ENCODE measurements at places on chromosomes 16 and 17.

DNA sequence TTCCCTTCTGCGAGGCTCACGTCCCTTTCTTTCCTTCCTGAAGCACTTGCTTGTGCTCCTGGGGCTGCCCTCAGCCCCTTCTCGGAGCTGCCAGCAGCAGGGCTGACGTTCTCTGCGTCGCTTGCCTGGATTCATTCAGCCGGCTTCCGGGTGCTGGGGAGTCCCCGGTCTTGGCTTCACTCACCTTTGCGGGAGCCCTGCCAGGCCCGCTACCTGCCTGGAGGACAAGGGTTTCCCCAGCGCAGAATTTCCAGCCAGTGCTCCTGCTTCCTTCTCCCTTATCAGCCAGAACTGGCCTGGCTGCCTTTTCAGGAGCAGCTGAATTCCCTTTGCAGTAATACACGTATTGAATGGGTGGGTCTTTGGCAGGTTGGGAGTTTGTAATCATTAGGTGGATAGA, 22.1 kb upstream of the IL17C start:
- no peak for DNase-seq

- DNase-seq = no peak
These were observed 70.9 kb upstream of the METRNL start for GRCh38 chr17:83008526-83008925.

DNA sequence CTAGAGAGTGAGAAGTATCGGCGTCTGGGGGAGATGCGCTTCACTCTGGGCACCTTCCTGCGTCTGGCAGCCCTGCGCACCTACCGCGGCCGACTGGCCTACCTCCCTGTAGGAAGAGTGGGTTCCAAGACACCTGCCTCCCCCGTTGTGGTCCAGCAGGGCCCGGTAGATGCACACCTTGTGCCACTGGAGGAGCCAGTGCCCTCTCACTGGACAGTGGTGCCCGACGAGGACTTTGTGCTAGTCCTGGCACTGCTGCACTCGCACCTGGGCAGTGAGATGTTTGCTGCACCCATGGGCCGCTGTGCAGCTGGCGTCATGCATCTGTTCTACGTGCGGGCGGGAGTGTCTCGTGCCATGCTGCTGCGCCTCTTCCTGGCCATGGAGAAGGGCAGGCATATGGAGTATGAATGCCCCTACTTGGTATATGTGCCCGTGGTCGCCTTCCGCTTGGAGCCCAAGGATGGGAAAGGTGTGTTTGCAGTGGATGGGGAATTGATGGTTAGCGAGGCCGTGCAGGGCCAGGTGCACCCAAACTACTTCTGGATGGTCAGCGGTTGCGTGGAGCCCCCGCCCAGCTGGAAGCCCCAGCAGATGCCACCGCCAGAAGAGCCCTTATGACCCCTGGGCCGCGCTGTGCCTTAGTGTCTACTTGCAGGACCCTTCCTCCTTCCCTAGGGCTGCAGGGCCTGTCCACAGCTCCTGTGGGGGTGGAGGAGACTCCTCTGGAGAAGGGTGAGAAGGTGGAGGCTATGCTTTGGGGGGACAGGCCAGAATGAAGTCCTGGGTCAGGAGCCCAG, 2.8 kb downstream of the SPHK1 start:
- no peak for DNase-seq

- DNase-seq = no peak
These were observed 33.2 kb downstream of the TMEM235 start for GRCh38 chr17:78264590-78264989.

DNA sequence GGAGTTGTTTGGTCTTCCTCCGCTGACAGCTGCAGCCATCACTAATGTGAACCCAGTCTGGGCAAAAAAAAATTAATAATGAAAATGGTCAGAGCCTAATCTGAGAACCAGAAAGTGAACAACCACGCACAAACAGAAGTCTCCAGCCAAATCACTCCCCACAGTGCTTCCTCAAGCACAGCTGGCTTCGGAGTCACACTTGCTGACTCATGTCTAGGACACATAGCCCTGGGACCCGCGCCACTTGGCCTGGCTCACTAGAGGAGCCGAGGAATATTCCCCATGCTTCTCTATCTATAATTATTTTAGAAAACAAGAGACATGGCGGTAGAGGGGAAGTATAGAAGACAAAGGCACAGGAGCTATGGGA, 109.1 kb downstream of the ZFHX3 start:
- no peak for DNase-seq

DNA sequence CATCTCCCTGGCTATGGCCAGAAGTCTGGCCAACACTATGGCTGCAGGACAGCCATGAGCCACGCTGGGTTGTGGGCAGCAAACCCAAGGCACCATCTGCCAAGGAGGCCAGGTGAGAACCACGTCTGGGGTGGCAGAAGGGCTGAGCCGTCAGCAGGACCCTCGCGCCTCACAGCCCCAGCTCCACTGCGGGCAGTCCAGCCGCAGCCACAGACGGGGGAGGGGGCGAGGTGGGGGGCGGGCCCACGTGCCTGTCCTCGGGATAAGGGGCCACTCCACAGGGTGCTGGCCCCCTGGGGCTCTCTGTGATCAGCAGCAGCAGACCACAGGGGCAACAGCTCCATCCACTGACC, 6.5 kb upstream of the BAIAP2 start:
- no peak for DNase-seq

DNA sequence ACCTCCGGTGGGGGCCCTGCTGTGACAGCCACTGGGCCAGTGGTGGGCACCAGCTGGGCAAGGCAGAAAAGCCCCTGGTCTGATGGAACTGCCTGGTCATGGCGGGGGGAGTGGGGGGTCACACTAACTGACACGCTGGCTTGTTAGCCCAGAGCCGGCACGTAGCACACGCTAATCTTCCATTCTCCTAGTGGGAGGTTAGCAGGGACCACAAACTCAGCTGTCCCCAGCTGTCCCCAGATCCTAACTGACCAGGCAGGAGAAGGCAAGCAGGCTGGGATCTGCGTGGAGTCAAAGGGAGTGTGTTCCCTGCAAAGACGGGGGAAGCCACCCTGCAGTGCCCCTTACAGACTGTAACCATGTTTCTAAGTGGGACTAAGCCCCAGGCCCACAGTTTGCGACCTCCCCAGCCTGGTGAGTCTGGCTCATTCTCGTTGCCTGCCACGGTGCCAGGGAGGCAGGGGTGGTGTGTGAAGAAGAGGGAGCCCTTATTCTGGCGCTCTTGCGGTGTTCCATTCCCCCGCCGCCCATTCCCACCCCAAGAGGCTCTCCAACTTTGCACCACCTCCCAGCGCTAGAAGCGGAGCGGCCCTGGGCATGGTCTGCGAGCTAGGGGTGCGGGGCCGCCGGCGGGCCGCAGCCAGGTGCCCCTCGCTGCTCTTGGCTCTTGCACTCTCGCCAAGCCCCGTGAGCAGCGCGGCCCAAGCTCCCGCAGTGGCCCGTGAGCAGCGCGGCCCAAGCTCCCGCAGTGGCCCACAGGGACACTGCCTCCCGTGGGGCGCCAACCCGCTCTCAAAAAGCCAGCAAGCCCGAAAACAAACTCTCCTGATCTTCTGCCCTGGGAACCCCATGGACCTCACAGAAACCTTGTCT, 12.1 kb upstream of the ZNF423 start:
- no peak for DNase-seq

DNA sequence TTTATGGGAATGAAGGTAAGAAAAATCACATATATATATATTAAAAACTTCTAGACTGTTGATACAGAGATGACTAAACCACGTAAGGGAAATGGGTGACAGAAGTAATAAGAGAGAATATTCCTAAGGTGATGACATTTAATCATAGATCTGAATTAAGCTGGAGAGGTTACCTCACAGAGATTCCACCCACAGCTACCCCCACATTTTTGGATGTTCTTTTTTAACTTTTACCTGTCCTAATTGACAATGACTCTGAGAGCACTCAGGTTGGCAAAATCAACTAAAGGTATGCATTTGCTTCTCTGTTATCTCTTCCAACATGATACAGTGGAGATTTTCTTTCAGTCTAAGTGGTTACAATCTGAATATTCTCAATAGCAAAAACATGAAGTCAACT, 1280.6 kb downstream of the CDH11 start:
- DNase-seq = no peak

DNA sequence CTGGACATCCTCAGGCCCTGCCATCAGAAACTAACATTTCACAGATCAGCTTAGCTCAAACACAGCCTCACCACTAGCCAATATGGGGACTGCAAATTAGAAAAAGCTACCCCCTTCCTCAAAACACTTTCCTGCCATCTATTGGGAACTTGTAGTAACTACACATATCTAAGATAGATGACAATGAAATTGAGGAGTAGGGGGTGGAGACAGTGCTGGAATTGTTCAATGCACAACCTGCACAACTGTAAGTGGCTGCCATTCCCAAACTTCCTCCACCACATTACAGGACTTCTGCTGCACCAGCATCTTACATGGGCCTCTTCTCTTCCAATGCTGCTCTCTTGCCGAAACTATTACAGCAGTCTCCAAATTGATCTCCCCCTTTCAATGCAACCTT, 21.9 kb downstream of the AIPL1 start:
- DNase-seq = no peak

DNA sequence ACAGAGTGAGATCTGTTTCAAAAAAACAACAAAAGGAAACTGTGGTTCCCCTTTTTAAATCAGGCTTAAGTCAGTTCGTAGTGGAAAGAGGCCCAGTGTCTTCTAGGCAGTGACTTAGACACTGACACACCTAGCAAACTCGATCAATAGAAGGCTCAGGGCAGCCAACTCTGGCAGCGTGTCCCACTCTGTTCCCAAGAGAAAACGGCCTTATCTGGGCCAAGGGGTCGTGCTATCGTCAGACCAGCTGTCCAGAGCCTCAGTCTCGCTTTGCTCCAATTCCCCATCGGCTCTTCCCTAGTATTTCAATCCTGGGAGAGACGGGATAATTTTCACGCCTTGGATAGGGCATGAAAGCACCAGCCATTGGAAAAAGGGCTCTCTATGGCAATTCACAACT, 72.9 kb downstream of the SLC5A11 start:
- DNase-seq = no peak

GRCh38 chr17:62578757-62579487, 48.5 kb upstream of the MRC2 start:
- no peak for DNase-seq

- no peak for DNase-seq
These were observed 156.8 kb upstream of the TNRC6C start for GRCh38 chr17:77801545-77802332.

- DNase-seq = no peak
These were observed 16.2 kb downstream of the PSMD3 start for GRCh38 chr17:39996800-39997199.

GRCh38 chr17:35257208-35257659, 14.4 kb downstream of the SLFN5 start:
- DNase-seq = no peak

GRCh38 chr17:30082773-30083172, 33.8 kb upstream of the NSRP1 start:
- DNase-seq = no peak

DNA sequence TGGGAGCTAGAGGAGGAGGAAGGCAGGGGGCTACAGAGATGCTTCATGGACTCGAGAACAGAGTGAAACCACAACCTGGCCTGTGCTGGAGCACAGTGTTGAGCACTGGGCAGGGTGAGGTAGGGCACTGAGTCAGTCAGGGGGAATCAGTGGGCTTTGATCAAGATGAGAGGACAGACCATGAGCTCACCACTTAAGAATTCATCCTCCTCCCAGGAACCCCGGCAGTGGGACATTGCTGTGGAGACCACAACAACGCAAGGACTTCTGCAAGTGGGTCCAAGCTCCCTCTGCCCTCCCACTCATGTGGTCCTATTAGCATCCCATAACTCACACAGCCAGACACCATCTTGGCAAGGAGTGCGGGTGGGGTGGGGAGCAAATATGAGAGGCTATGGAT, 1.7 kb upstream of the CES5A start:
- DNase-seq = no peak

GRCh38 chr17:56819431-56820145, 14.1 kb downstream of the C17orf67 start:
- peak; percentile 81 for DNase-seq

DNA sequence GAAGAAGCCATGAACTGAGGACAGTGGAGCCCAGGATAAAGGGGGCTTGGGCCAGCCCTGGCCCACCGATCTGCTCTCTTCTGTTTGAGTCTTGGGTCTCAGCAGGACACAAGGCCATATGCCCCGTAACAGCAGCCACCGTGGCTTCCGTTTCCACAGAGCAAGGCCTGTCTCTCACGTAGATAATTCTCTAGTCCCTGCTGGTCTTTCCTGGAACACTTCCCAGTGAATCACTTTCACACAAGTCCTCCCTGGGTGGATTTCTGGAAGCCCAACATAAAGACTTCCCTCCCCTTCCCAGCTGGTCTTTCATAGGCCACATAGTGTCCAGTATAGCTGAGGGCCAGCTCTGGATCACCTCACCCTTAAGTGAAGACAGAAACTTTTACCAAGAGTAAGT, 19.9 kb upstream of the C16orf78 start:
- DNase-seq = no peak

- DNase-seq = no peak
These were observed 122.0 kb downstream of the IRF8 start for GRCh38 chr16:86020971-86021370.

- no peak for DNase-seq
These were observed 161.3 kb upstream of the GSE1 start for GRCh38 chr16:85451641-85452363.

GRCh38 chr16:56743840-56744239, 13.9 kb downstream of the NUP93 start:
- DNase-seq = no peak

- DNase-seq = no peak
These were observed 68.5 kb downstream of the WWP2 start for GRCh38 chr16:69830534-69831211.

DNA sequence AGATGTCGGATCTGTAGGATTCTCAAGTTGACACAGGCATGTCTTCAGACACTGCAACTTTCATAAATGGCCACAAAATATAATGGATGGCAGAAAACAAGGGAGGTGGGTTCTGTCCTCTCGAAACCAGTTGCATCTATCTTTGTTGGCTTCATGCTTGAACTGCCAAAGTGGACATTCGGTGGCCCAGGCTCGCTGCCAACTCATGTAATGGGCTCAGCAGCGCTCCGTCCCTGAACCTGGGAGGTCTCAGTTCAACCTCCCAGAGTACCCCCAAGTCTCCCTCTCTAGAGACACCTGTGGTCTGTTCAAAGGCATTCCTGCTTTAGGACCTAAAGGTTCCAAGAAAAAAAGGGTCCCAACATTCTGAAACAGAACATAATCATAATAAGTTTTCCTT, 71.9 kb downstream of the NXN start:
- no peak for DNase-seq

- no peak for DNase-seq
These were observed at the start of gene CRHR1 for GRCh38 chr17:45784293-45784740. Gene CRHR1, plus strand, starts transcription at chr17:45784320. Its CDS starts 225 bp downstream, at chr17:45784545.

GRCh38 chr16:30741461-30741914, 6.7 kb upstream of the PHKG2 start:
- no peak for DNase-seq

DNA sequence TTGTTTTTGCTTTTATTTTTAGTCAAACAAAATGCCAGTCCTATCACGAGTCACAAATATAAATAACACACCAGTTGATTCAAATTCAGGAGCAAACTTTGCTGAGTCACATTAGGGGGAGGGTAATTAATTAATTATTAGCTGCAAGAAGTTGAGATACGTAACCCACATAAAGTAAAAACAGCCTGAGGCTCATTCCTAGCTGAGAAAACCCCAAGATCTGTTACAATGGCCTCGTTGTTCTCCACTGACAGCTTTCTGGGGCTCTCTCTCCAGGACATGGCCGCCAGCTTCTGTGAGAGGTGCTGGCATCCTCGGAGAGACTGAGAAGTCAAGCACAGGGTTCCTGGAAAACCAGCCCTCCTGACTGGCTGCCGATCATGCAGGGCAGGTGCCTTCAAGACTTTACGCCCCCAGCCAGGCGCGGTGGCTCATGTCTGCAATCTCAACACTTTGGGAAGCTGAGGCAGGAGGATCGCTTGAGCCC, 11.1 kb downstream of the RAB40B start:
- DNase-seq = no peak

- DNase-seq = no peak
These were observed 894 bp upstream of the PHKG2 start for GRCh38 chr16:30747331-30747730.

Data from stimulated activated CD8-positive, alpha-beta memory T cell treated with anti-CD3 and anti-CD28 coated beads, Interleukin-4, amount 100 ng/mL, for 48 hours (primary cell).